ENCODE measurements at places on chromosomes 4 and X. TPM values are rescaled to one million over a fixed set of nuclear protein-coding genes. Genes with fewer than 3 reads are reported as not detected.

GRCh38 chr4:39305912-39306677, 60.1 kb downstream of the RFC1 start:
- DNase-seq = no peak

DNA sequence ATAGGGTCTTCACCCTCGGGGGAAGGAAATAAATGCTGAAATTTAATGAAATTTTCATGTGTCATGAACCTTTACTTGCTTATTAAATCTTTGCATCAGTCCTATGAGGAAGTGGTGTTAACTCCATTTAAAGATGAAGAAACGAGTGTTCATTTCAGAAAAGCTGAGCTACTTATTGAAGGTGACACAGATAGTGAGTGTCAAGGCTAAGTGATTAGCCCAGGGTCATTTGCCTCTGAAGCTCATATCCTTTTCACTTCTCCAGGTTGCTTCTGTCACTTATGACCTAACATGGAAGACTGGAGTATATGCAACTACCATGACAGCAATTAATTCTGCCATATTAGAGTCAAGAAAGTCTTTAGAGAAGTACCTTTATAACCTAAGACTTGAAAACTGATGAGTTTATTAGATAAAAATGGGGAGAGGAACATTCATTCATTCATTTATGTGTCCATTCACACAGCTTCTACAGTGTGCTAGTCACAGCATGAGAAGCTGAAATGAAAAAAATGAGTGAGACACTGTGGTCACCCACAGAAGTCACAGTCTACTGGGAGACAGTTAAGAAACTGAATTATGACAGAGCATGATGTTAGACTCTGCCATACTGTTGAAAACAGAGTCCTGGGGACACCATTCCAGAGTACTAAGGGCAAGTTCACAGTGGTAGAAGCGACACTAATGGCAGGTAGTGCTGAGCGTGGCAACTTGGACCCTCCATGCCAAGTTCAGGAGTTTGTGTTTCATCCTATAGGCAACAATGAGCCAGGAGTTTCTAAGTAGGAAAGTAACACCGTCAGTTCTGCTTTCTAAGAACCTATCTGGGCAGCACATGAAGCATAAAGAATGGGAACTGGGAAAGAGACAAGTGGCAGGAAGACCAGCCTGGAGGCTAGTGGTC, 21.3 kb downstream of the ALPK1 start:
- DNase-seq = no peak

GRCh38 chr4:138579146-138579545, 337.0 kb upstream of the SLC7A11 start:
- DNase-seq = no peak

DNA sequence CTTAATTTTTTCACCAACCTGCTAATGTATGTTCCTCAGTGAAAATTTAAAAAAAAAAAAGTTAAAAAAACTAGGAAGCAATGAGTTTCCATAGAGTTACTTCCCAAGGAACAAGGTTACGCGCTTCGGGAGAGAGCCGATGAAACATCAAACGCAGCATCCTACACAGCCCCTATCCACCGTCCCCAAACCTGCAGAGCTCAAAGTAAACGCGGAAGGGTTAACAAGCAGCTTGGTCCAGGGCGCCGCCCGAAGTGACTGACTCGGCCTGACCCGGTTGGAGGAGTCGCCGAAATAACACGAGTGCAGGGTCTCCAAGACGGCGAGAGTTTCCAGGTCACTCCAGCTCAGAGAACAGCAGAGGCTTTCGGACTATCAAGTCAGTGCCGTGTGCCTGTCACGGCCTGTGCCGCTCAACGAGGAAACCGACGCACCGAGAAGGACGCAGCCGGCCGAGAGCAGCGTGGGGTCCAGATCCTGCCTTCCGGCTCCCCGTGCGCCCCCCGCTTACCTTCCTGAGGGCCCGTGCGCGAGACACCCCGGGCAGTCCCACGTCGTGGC, 512 bp downstream of the NOP14 start:
- peak; percentile 47 for DNase-seq

GRCh38 chr4:141703497-141703896, 67.1 kb downstream of the IL15 start:
- DNase-seq = no peak

DNA sequence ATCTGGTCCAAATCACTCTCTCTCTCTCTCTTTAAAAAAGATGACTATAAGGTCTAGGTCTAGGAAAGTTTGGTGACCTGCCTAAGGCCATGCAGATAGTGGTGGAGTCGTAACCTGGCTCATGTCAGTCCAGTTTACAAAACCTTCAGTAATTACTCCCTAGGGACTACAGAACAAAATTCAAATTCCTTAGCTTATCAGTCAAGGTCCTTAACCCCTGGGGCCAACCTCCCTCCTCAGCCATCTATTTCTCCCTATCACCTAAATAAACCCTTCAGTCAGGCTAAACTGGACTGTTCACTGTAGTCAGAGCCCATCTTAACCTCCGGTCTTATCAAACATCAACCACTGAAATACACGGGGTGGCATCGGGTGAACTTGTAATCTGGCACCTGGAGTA, 68.9 kb downstream of the MAP3K15 start:
- no peak for DNase-seq

DNA sequence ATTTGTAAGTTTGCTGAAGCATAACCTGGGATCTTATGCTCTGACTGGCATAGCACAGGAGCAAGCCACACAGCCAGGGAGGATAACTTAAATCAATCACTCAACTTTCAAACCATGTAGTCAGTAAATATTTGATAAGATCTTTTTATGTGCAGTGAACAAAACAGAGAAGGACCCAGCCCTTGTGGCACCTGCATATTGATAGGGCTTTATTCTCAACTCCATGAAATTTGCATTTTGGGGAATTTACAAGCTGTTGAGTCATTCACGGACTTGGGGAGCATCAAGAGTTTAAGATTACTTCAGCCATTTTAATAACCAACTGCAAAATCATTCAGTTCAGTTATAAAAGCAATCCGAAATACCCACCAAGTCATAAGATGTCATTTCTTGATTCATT, 122.6 kb downstream of the COMMD8 start:
- no peak for DNase-seq

DNA sequence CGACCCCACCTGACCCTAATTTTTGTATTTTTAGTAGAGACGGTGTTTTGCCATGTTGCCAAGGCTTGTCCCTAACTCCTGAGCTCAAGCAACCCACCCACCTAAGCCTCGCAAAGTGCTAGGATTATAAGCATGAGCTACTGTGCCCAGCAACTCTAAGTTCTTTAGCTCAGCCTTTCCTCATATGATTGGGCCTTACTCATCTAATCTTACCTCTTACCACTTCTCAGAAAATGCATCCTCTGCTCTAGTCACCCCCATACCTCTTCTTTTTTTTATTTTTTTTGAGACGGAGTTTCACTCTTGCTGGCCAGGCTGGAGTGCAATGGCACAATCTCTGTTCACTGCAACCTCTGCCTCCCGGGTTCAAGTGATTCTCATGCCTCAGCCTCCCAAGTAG, 35.6 kb upstream of the UGDH start:
- DNase-seq = no peak

DNA sequence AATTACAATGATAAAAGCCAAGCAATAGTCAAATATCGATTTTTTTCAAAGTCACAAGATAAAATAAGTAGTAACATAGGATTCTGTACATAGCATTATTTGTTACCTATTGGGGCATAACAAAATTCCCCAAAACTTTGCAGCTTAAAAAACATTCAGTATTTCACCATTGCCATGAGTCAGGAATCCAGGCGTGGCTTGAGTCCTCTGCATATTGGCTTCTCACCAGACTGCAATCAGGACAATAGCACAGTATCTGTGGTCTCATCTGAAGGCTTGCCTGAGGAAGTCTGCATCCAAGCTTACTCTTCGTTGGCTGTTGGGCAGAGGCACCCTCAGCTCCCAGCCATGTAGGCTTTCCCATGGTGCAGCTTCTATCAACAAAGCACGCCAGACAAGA, 6.2 kb upstream of the CTBP1 start:
- DNase-seq = no peak

DNA sequence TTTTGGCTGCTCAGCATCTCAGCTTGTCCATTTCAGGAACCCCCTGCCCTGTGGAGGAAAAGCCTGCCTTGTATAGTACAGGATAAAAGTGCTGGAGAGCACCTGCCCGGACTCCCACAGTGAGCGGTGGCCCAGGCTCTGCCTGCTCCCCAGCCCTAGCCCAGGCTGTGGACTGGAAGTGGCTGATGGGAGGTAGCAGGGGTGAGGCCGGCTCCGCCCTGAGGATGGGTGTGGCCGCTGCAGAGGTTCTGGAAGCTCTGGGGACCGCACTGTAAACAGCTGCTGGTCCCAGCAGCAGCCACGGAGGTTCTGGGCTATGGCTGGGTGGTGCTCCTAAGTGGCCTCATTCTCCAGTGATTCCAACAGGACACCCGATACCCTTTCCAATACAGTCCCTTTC, 56.6 kb upstream of the HELT start:
- no peak for DNase-seq

DNA sequence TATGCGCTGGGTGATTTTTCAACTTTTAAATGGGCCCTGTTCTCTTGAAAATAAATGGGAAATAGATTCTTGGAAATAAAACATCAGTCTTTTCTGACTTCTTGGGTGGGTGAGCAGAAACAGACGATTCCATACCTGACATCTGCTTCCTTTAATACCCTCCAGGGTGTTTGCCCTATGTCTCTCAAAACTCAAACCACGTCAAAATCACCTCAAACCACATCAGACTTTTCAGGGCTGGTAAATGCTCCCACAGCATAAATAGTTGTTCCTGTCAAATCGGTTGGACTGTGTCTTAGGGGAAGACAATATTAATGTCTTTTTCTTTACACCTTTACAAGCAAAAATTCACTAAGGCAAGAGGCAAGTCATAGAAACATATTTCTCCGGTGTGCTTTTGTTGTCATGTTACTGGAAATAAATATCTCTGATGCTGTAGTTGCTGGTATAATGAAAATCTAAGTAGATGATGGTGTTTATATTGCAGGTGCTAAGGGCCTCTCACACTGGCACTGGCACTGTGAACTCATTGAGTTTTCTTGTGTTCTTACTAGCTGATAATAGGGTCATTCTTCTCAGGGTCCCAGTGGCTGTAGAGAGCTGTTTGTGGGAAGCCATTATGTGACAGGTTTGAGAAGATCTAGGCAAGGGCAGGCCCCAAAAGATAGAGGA, 380.4 kb downstream of the RAPGEF2 start:
- DNase-seq = no peak

- DNase-seq = no peak
Measured at GRCh38 chr4:71222661-71223060, 116.2 kb upstream of the SLC4A4 start.

GRCh38 chr4:52968691-52969090, 106.6 kb downstream of the RASL11B start:
- DNase-seq = no peak

DNA sequence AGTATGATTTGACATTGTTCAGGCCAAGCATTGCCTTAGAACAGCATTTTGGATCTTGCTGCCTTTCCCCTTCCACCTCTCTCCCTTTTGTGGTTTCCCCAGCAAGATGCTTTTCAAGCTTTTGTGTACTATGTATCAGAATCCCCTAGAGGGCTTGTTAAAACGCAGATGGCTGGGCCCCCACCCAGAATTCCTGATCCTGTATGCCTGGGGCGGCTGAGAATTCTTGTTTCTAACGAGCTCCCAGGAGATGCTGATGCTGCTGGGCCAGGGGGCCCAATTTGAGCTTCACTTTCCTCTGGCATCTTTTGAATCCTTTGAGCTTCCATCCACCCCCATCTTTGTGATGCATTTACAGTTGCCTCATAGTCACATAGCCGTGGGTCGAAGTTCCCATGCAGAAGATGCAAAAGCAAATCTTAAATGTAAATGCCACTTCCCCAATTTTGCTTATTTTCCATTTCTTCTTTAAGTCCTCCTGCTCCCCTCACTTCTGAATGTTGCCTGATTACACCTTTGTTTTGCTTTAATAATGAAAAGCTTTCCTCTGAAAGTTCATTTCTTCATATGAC, 18.5 kb downstream of the HCCS start:
- DNase-seq = no peak

DNA sequence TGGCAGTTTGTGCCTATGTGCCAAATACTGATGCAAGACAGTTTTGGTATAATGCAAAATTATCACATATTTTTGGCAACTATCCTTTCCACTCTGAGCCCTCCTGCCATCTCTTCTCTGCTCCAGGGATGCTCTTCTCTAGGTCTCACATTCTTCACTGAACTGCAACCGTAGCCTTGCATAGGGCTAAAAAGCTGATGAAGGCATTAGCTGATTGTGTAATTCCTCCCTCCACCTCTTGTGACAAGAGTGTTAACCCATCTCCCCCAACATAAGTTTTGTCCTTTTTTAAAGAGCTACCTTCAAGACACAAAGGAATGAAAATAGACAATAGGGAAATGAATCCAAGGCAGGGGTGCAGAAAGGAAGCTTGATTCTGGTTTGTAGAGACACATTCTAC, 33.1 kb upstream of the ANK2 start:
- no peak for DNase-seq

- no peak for DNase-seq
Measured at GRCh38 chr4:19913650-19914049, 338.1 kb upstream of the SLIT2 start.

- no peak for DNase-seq
Measured at GRCh38 chr4:103885152-103885551, 165.4 kb upstream of the TACR3 start.

DNA sequence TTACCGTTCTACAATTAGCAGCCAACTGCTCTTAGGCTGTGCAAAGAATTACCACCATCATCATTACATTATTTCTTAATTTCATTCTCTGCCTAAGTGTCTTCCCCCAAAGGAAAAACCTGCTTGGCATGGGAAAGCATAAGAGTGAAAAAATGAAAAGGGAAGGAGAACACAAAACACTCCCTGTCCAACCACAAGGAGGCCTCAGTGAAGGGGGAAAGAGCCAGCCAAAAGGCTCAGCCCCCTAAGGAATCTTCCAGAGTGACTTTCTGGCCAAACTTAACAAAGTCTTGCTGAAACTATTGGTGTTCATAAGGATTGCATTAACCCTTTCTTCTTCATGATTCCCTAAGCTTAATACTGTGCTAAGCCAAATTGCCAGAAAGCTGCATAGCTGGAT, 287.4 kb downstream of the SMARCA1 start:
- no peak for DNase-seq

CT45A5 gene
- not detected for polyA plus RNA-seq

EDA gene
- polyA plus RNA-seq = not detected

CYBB gene
- 20.1 TPM for polyA plus RNA-seq

DKK2 gene
- 27.0 TPM for polyA plus RNA-seq

SPANXA1 gene
- not detected for polyA plus RNA-seq

OTC gene
- polyA plus RNA-seq = 0.13 TPM

ASB9 gene
- 4.2 TPM for polyA plus RNA-seq

SYN1 gene
- 12.0 TPM for polyA plus RNA-seq

DAPP1 gene
- not detected for polyA plus RNA-seq

NAP1L3 gene
- 8.5 TPM for polyA plus RNA-seq
